ENCODE measurements at places on chromosomes 1 and 21.

DNA sequence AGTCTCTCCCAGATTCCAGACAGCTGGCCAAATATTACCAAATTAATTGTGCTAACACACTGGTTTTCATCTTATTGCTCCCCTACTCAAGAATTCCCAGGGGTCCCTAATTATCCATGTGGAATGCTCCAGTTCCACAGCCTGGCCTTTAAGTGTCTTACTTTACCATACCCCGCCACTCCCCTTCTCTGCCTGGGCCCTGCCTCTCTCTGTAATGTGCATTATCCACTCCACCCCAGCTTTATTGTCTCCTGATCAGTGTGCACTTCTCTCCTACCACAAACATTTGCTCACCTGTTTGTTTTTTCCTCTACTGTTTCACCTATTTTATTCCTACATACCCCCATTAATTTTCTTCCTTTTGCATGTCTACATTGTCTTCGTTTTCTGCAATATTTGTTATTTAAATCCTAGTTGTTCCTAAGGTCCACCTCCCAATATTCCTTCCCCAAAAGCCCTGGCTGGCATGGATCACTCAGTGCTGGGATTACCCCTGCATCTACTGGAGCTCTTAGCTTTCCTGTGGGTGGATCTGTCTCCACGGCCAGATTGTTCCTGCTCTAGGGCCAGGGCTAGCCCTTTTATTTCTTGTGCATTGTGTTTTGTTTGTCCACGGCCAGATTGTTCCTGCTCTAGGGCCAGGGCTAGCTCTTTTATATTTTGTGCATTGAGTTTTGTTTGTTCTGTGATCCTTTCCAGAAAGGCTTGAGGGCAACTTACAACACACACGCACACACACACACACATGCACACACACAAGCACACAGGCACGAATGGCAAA lies 33.4 kb upstream of the ATP1B1 start:
- no peak for DNase-seq

DNA sequence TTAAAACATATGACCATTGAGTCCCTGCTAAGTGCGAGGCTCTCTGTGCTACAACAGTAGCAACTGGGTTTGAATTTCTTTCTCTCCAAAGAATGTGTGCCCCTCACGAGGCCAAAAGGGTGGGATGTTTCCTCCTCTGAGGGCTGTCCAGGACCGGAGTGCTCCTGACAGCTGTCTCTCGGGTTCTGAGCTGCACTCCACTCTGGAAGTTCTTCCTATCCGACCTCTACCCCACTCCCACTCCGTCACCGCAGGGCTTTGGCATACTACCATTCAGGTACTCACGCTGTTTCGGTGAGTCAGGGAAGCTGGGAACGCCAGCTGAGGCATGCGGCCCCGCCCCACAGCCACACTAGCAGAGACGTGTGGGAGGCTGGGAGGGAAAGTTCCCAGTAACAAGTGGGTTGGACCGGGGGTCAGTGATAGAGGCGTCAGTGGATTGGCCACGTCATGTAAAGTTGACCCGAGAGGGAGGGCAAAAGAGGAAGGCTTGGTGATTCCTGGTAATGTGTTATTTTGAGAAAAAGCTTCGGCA lies 705 bp upstream of the SLC50A1 start:
- peak; percentile 91 for DNase-seq

DNA sequence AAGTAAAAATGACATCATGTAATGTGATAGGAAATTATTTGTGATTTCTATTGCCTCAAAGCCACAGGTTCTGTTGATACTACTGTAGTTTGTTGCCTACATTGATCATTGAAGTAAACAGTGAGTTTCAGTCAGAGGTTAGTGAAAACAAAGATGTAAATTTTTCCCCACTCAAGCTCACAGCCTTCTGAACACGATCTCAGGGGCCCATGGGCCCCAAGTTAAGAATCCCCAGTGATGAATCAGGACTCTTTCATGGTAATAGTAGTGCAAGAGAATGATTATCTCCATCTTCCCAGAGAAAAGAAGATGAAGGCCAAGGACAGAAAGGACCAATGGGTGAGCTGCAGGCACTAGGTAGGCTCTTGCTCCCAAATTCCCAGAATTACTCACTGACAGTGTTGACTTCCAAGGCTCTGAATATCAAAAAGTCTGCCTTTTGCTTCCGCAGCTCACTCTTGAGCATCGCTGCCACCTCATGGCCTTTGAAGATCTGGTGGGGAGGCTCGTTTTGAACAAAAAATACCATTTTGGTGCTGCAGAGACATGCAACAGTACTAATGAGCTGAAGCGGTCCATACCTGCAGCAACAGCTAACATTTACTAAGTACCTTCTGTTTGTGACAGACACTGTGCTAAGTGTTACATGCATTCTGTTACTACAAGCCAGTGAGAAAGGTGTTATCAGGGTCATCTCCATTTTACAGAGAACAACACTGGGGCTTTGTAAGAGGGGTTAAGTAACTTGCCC lies 113.3 kb downstream of the KIAA0319L start:
- DNase-seq = no peak

- DNase-seq = no peak
Observed at GRCh38 chr1:155253797-155254196, 1.5 kb downstream of the ENTREP3 start.

DNA sequence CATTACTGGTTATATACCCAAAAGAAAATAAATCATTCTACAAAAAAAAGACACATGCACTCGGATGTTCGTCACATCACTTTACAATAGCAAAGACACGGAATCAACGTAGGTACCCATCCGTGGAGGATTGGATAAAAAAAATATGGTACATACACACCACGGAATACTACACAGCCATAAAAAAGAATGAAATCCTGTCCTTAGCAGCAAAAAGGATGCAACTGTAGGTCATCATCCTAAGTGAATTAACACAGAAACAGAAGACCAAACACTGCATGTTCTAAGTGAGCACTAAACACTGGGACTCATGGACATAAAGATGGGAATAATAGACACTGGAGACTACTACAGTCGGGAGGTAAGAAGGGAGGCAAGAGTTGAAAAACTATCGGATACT lies 148.6 kb downstream of the CHD1L start:
- no peak for DNase-seq

- no peak for DNase-seq
Observed at GRCh38 chr21:34284666-34285065, 79.1 kb upstream of the KCNE2 start.

DNA sequence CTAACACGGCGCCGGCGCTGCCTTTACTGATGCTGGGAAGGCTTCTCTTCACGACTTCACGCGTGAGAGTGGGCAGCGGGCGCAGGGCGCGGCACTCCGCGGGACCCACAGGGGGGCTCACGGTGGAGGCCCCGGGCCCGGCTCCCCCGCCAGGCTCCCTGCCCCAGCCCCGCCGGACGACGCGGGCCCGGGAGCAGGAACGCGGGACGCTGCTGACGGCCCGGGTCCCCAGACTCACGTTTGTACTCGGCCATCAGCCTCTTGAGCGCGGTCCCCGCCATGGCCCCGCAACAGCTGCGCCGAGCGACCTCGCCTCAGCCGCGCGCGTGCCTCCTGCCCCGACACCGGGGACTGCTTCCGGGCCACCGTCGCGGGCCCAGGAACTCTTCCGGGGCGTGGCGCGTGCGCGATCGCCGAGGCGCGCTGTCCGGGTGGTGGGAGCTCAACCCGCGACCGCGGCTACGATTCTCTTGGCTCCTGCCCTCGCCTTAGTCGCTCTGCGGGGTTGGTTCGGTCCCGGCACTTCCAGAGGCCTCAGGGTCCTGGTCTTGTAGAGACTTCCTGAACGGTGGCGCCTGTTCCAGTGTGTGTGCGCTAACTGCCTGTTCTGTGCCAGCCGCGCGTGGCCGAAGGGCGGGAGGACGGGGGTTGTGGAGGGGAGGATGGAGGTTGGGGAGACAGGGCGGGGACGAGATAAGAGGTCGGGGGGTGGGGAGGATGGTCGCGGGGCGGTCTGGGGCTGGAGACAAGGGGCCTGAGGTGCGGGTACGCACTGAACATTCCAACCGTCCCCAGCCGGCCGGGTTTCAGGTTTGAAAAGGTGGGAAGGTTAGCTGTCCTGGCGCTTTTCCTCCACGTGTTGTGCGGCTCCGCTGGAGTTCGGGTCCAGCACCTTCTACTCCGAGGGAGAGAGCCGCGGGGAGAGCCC lies at the start of gene UBE2G2:
Gene UBE2G2, minus strand, starts transcription at position 353 of the 928 bp plus-strand sequence. Its CDS starts 72 bp downstream, at position 281.
- DNase-seq = peak; percentile 58

DNA sequence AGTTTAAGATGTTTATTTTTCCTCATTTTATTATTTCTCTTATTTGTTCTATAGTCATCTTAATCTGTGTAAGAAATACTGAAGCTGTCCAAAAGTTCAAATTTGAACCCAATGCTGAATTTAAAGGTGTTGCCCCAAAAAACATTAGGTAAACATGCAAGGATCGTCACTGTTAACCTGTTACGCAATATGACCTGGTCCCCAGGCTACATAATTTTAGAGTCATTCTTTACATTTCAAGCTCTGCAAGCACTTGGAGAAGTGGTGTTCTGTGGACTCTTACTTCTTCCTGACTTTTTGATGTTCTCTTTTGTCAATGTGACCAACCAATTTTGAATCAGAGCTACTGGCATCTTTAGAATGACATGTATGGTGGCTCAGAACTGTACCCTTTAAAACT lies 106.0 kb downstream of the CLIC6 start:
- DNase-seq = no peak

DNA sequence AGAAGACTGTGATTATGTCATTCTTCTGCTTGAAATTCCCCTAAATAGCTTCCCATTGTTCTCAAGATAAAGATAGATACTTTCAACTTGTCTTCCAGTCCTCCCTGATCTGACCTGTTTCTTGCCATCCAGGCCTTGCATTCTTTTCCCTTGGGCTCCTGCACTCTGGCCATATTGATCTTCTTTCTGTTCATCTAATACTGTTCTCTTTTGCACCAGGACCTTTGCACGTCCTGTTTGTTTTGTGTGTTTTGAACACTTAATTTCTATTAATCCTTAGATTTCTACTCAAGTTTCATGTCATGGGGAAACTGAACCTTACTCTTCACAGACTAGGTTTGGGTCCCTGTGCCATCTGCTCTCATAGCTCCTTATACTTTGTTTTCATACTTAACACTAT lies 65.1 kb downstream of the MAGI3 start:
- DNase-seq = no peak

All from omental fat pad (tissue), 4 donors.